Osteoblast (primary cell): ENCODE measurements at places on chromosomes 1 and 21. TPM values are rescaled to one million over a fixed set of nuclear protein-coding genes. Genes with fewer than 3 reads are reported as not detected.

PMF1 gene
- 31.2 and 34.0 TPM in 2 replicates for total RNA-seq

OR2L5 gene
- total RNA-seq: not detected in 2 replicates

- peak; percentile 95 for DNase-seq
Measured at GRCh38 chr1:206470692-206471414, 577 bp downstream of the IKBKE start.

DNA sequence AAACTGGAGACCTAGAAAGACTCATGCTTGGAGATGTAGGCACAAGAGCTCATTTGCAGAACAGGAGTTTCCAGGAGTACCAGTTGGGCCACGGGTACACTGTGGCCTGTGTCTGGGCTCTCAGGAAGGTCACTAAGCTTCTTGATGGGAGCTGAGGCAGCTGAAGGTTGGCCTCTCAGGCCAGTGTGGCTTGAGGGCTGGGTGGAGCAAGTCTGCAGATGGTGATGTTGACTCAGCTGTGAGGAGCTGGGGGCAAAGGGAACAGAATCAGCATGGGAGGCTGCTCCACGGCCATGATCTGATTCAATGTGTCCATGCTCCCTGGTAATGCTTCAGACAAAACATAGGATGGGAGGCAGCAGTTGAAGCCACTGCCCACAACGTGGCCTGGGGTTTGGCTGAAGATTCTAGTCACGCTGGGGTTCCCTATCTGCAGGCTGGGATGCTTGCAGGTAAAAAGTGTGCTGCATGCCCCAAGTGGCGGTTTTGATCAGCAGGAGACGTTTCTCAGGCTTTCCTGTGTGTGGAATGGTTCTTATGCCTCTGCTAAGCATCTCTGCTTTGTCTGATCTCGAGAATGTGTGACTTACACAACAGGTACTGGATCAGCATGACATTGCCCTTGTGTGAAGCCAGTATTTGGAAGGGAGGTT lies 15.4 kb upstream of the TENT5C start:
- DNase-seq: peak; percentile 89

GRCh38 chr1:113674591-113674990 lies 84.7 kb downstream of the PHTF1 start:
- DNase-seq: no peak

DNA sequence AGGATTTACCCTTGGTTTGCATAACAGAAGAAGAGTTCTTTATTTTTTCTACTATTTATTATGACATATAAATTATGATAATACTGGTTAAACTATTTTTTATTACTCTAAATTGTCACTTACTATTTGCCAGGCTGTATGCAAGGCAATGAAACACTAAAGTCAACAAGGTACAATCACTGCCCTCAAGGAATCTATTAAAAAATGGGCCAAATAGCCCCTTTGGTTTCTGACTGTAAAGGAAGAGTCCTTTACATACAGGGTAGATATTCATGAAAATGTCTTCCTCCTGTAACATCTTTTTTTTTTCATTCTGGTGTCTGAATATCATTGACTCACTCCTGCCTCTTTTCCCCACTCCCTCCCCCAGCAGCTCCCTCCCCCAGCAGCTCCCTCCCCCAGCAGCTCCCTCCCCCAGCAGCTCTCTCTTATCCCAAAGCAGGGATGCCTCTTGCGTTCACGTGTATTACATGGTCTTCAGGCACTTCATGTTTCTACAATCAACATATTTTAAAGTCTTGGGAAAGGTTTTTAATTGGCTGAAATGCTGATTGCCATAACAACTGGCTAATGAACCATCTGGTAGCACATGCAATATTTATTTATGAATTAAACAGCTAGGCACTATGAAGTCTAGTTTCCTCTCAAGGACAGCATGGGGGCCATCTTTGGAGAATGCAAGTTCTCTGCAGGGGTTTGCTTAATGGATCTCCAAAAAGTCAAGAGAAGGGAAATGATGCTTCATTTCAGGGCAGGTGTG lies 400.4 kb upstream of the PLXNA2 start:
- DNase-seq: no peak

DNA sequence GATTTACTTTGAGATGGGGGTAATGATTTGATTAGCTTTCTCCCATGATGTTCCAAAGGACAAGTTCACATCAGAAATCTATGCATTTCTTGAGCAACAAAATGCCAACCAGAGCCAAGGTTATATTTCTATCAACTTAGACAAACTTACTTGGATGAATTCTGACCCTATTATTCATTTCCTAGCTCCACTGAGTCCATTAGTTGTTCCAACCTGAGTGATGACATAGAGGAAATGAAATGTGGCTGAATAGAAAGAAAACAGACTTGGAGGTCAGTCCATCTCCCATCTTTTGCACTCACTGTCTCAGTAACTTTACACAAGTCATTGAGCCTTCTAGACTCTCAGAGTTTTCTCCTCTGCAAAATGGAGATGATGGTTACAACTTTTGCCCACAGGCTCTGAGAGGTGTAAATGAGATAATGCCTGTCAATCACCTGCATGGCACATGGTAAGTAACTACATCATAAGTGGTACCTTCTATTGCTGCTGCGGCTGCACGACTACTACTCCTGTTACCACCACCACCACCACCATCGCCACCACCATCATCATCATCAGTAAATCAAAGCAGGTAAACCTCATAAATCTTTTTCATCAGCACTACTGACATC lies 98.2 kb downstream of the PTPN14 start:
- no peak for DNase-seq

- no peak for DNase-seq
Measured at GRCh38 chr1:229087906-229088305, 183.0 kb upstream of the RAB4A start.

GRCh38 chr21:27756191-27756590 lies 789.3 kb upstream of the ADAMTS5 start:
- no peak for DNase-seq

DNA sequence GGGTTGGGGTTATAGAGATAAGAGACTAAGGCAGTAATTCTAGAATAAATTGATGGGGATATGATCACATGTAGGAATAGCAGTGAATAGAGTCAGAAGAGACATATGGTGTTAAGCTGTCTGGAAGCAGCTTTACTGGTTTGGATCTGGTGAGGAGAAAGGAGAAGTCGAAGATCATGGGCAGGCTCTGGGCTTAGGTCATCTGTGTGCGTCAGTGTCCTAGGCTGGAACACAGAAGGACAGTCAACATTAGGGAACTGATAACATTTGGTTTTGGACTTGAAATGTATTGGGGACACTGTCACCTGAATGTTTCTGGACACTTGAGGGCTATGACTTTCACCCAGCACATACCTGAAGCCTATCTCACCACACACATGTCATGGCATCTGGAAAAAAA lies 13.9 kb upstream of the GRIK1 start:
- no peak for DNase-seq
